ENCODE measurements at places on chromosomes 6 and 20.
A peak's percentile ranks its signal among the peaks of the same experiment; 100 is the strongest.

- DNase-seq = no peak
Measured at GRCh38 chr6:132790450-132790849, 8.0 kb downstream of the SLC18B1 start.

DNA sequence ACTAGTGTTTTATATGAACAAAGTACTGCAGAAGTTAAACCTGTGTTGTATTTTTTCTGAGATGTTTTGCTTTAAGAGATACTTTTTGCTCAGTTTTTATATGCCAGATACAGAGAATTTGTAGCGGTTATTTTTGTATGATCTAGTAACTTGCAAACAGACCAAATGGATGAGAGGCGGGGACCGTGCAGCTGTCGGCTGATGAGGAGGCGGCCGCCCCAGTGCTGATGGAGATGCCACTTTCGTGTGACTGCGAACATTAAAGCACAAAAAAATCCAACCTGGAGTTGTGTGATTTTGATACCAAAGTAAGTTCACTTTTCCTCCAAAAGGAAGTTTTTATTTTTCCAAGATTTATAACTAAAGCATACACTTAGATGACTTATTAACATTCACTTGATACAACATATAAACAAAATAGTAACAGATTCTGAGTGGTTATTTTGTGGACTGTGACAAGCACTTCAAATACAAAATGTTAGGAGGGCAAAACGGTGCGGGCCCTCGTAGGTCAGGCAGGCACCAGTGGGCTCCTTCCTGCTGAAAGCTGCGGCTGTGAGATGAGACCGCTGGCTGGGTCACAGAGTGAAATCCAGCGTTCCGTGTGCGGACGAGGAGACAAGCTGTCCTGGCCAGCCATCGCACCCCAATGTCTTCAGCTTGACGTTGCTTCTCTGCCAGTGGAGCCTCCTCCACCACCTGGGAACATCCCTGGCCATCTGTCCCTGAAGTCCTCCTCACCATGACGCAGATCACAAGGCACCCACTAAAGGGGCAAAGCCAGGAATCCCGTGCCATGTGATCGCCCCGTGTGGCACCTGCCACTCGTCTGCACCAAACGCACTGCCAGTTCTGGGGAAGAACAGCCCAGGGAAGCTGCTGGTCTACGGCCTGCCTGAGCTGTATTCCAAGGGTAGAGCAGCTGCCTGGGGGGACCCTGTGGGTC is 4.0 kb upstream of the OGFR start:
- no peak for DNase-seq

DNA sequence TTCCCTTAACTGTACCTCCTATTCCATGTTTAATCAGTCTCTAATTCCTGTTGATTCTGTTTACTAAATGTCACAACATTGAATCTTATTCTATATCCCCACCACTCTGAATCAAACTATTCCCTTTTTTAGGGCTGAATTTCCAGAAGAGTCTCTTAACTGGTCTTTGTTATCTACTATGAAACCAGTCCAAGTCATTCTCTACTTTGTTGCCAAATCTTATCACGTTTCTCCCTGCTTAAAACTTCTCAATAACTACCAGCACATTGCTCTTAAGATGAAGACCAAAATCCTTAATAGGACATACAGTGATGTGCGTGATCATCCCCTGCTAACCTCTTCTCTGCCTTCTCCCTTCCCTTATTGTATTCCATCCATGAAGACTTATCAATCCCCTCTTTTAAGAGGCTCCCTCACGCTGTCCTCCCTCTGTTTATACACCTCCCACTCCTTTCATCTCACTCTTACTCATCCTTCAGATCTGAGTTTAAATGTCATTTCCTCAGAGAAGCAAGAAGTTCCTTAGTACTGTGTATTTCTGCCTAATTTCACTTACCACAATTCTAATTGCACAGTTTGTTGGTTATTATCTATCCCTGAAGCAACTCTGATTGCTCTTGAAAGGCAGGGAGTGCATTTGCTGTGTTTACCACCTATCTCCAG is 143.0 kb upstream of the AHI1 start:
- no peak for DNase-seq

- no peak for DNase-seq
Measured at GRCh38 chr6:38588631-38589366, 50.9 kb downstream of the BTBD9 start.

GRCh38 chr20:34369265-34369664 is 6.2 kb downstream of the ITCH start:
- DNase-seq = no peak

DNA sequence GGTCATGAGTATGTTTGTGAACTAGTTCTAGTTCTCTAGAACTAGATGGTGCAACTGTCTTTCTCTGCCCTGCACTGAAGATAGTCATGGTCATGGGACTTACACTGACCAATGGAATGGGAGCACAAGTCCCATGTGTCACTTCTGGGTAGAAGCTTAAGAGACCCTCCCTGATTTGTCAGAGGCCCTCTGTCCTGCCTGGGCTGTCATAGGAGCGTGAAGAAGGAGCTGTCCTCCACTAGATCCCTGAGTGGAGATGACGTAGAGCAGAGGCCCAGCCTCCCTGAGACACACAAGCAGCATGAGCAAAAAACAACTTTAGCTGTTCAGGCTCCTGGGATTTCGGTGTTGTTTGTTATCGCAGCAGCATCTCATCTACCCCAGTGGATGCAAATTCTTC is 514.5 kb downstream of the PREX1 start:
- DNase-seq = no peak

DNA sequence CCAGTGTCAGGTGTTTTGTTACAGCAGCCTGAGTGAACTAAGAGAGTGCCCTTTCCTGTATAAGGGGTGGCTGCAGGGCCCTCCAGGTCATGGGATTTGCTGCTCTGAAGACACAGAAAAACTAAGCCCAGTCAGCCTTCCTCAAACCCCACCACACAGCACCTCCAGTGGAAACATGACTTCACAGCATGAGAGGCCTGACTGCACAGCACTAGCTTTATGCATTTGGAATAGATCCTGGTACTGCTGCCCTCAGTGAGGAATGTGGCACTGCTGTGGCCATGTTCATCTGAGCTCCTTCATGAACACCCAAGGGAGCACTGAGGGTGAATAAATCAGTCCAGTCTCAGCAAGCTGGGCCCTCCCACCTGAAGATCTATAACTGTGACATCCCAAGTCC is 296.1 kb upstream of the FOXQ1 start:
- DNase-seq = peak; percentile 38

DNA sequence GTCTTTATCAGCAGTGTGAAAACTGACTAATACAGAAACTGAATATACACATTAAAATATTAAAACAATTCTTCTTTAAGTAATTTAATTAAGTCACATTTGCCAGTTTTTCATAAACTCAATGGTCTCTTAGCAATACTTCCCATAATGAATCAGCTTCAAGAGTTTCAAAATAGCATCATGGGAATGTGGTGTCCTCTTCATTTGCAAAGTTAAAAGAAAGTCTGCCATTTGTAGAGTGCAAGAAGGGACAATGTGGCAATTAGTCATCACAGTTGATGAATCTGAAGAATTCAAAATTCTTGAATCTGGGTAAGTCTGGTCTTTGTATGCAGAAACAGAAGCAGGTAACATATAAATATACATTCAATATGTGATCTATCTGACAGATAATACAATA is 38.7 kb downstream of the SYNE1 start:
- DNase-seq = no peak

DNA sequence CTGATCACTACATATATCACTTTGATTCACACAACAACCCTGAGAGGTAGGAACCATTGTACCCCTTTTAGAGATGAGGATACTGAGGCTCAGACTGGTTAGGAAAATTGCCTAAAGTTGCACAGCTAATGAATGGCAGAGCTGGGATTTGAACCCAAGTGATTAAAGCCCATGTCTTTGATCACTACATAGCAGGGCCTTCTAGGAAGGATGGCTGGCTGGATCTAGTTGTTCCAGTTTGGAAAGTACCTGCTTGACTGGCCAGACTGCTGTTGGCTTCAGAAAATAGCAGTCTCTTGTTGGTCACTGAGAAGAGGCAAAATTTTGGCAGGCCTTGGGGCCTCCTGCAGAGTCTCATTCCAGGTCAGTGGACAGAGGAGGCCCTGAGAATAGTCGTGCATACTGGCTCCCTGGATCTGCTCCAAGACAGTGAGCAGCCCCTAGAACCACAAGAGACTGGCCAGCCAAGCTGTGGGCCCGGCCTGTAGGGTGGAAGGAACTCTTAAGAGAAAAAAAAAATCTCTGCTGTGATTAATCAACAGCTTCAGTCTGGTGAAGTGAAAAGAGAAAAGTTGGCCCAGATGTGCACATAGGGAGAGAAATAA is 17.5 kb downstream of the PPARD start:
- DNase-seq = no peak

DNA sequence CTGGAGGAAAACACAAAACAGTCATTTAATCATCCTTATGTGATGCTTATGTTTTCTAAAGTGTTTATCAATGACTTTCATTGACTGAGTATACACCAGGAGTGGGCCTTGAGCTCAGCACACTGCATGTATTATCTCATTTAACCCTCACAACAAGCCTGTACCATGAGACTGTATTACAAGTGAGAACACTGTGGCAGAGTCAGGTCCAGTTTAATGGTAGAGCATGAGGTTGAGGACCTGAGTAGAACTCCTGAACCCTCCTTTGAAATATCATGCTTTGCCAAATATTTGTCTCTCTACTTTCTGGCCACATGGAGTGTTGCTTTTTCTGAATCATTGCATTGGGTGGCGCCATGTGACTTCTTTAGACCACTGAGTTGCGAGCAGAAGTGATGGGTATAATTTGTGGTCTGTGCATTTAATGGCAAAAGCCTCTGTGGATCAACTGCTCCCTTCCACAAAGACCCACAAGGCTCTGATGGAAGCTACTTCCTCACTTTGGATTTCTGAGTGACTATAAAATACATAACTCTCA is 65.0 kb upstream of the SIRPG start:
- DNase-seq = no peak

DNA sequence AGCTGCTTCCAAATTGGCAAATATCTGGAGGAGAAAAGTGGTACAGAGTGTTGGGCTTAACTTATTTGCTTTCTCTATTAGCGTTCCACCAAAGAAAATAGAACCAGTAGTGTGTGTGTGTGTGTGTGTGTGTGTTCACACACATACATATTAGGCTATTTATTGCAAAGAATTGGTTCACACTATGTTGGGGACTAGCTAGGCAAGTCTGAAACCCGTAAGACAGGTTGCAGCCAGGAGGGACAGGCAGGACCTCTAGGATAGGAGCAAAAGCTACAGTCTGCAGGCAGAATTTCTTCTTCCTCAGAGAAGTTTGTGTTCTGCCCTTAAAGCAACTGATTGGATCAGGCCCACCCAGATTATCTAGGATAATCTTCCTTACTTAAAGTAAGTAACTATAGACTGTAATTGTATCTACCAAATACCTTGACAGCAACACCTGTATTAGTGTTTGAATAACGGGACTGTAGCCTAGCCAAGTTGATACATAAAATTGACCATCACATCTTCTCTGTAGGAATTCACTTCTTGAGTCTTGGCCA is 12.8 kb downstream of the KCTD20 start:
- no peak for DNase-seq

DNA sequence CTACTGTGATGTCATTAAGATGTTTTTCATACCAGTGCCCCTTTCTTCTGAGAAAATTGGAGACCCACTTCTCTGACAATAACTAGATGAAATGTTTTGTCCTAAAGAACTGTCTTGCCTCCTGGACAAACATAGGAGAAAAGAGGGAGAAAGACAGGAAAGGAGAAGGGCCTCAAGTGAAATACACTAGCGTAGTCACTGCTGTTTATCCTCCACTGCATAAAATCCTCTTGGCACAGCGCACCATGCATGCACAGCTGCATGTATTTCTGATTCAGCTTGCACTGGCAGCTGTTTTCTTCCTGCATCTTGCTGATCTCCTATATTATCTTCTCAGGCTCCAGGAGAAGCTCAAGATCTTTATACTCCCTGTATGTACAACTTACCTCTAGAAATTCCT is 158.0 kb upstream of the BMP5 start:
- DNase-seq = no peak

DNA sequence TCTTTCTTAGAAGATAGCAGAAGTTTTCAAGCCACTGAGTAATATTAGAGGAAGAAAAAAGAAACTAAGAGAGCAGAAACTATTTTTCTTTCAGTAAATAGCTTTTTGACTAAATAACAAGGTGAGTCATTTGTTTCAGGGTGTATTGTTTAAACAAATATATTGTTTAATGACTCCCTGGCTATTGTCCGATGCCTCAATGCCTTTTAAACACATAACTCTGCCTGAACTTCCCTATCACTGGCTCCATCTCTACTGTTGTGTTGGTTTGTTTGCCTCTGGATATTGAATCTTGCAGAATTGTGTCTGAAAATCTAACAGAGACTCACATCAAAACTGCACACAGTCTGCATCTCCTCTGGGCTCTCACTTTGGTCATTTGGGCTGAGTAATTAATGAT is 19.6 kb upstream of the CLIC5 start:
- DNase-seq = no peak

GRCh38 chr6:33583591-33584155 is 3.6 kb upstream of the BAK1 start:
- DNase-seq = no peak

DNA sequence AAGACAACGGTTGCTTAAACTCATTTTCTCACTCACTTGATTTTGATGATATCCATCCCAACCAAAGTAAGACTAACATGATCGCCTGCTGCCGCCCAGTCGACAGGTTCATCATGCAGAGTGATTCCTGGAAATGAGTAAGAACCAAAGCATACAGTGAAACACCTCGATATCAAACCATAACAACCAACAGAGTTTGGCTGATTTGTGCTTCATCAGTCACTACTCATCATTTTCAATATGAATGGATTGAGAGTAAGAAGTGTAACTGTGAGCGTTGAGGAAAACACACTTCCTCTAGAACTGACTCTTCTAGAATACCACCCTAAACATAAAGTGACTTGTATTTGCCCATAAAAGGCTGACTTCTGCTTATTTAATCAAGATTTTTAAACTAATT is 29.2 kb upstream of the ALDH8A1 start:
- DNase-seq = no peak

DNA sequence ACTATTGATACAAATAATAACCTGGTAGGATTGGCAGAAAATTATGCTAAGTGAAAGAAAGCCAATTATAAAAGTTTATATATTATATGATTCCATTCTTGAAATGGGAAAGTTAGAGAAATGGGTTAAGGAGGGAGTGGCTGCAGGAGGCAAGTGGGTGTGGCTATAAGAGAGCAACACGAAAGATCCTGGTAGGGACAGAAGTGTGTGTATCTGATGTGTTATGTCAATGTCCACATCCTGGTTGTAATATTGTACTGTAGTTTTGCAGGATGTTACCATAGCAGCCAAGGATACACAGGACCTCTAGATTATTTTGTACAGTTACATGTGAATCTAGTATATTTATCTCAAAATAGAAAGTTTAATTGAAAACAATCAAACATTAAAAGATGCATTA is 46.8 kb downstream of the SNX5 start:
- no peak for DNase-seq

- no peak for DNase-seq
Measured at GRCh38 chr6:139763468-139764210, 389.2 kb upstream of the CITED2 start.

GRCh38 chr6:31128093-31128676 is 7.9 kb upstream of the CDSN start:
- DNase-seq = peak; percentile 50

Measured in renal pelvis (tissue), 12 donors.